Cortex of kidney (tissue), 1 donor: ENCODE measurements at places on chromosomes 3 and 15.

DNA sequence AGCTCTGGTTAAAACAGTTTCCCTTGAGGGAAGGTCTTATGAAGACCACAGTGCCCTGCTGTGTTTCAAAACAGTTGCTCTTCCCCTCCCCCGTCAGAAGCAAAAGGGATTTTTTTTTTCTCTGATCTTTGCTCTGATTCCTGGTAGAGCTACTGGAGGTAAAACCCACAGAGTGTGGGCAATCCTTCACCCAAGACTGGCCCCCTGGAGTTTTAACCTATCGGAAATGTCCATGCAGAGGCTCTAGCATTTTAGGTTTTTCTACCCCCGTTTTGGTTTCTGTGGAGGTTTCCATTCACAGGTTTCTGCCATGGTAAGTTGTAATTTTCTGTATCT lies 27.7 kb downstream of the GRM2 start:
- no peak for DNase-seq

DNA sequence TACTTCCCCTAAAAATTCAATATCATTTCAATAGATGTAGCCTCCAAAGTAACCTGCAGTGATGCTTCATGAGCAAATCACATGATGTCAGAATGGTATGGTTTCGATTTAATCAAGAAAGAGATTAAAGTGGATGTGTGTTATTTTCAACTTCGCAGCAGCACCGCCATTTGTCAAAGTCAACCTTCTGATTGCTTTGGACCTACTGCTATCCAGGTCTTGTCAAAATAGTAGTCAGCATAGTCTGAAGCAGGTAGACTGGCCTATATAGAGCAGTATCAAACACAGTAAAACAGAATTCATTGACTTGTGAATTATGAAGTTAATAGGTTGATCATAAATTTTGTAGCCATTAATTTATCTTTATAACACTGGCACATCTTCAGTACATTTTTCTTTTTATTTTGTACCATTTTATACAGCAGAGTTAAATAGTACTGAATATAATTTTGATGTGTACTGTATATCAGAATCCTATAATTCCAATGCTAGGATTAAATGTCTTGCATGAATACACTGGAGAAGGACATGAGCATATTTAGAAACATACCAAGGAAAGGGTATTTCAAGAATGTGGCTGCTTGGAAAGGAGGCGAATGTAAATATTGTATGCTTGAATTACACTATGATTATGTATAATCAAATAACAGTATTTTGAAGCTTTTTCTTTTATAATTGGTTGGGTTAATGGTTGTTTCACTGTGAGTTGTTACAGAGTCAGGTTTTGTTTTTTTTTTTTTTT lies 79.6 kb downstream of the CDIN1 start:
- no peak for DNase-seq

- DNase-seq: no peak
Observed at GRCh38 chr15:56734013-56734635, 815 bp upstream of the ZNF280D start.

DNA sequence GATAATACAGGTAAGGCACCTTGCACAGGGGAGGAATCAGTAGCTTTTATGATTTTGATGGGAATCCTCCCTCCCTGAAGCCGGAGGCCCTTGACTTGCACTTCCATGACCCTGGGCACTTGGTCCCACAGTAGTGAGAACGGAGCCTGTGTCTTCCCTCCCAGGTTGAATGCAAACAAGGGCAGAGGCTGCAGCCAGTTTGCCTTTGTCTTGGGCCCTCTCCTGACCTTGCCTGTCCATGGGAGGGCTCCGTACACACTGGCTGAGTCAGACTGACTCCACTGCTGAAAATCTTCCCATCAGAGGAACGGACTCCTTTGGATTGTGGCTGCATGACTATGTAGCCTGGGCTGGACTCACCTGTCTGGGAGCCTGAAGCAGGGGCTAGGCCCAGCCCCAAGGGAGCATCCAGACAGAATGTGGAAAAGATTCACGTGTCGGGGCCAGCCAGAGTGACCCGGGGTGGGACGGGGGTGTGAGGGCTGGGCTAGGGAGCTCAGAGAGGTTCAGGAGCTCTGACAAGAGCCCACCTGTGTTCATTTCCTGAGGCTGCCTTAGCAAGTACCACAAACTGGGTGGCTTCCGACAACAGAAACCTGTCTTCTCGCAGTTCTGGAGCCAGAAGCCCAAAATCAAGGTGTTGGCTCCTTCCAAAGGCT lies 9.5 kb downstream of the TBC1D21 start:
- no peak for DNase-seq

- DNase-seq: no peak
Observed at GRCh38 chr3:13703071-13703470, 154.1 kb downstream of the FBLN2 start.

- DNase-seq: no peak
Observed at GRCh38 chr3:25910105-25910504, 120.2 kb downstream of the OXSM start.

DNA sequence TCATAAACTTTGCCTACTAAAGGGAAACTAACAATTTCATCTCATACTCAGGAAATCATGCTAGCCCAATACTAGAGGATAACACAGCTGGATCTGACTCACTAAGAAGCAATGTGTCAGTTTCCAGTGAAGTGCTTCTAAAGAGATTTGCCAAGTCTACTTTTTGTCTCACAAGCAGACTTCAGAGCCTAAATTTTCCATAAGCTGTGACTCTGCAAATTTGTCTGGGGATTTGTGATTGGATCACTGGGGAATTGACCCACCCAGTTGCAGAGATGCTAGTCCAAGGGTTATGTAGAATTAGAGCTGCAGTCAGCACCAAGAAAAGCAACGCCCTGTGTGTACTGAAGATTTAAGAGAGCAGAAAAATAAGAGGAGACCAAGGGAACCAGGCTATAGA lies 647.1 kb downstream of the NTRK3 start:
- no peak for DNase-seq

DNA sequence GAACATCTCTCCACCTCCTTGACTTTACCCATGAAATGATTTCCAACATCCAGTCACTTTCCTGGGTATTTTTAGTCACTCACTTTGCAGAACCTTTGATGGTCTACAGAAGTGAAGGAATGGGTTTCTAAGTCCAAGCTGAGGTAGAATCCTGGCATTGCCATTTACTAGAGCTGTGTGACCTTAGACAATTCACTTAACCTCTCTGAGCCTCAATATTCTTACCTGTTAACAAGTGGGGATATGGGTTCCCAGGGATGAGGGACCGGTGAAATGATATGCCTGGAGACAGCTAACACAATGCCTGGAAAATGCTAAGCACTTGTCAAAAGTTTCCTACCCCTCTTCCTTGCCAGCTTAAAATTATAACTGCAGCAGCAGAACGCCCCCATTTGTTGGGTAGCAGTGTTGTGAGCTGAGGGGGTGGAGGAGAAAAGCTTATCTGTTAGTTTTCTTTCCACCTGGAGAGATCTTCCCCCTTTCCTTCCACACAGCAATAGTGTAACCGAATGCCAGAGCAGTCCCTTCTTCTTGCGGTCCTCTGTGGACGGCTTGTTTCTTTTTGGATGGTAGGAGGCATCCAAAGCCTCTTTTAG lies 319.2 kb upstream of the LRRFIP2 start:
- no peak for DNase-seq

DNA sequence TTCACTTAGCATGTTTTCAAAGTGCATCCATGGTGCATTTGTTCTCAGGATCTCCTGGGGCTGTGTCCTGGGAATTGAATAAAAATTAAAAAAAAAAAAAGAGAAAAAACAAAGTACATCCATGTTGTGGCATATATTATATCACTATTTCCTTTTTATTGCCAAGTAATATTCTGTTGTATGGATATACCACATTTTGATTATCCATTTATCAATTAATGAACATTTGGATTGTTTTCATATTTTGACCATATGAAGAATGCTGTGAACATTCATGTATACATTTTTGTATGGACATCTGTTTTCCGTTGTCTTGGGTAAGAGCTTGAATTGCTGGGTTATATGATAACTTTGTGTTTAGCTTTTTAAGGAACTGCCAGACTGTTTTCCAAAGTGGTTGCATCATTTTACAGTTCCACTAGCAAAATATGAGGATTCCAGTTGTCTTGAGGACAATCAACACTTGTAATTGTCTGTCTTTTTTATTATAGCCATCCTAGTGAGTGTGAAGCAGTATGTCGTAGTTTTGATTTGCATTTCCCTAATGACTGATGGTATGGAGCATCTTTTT lies 44.5 kb downstream of the CTDSPL2 start:
- no peak for DNase-seq

- no peak for DNase-seq
Observed at GRCh38 chr3:45029661-45030060, 3.6 kb downstream of the CLEC3B start.

- DNase-seq: no peak
Observed at GRCh38 chr3:187612656-187613055, 57.5 kb downstream of the SST start.

- no peak for DNase-seq
Observed at GRCh38 chr15:62093809-62094208, 27.0 kb downstream of the C2CD4A start.

DNA sequence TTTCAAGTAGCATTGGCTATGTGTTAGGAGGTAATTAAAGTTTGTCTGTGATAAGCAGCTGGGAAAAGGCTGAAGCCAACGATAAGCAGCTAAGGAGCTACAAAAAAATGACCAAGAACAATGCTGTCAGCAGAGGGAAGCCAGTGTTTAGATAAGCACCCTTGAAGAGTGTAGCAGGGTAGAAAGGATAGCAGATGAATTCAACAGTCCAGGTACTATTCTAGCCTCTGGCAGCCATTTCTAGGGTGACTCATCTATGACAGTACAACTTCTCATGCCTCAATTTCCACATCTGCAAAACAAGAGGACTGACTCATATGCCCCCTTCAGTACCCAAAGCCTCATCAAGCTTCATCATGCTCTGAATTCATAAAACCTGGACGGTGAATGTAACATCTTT lies 617.6 kb upstream of the UBE2E2 start:
- DNase-seq: no peak

GRCh38 chr3:88211096-88211890 lies 61.5 kb downstream of the C3orf38 start:
- DNase-seq: no peak

GRCh38 chr3:80542456-80542855 lies 774.7 kb upstream of the ROBO1 start:
- DNase-seq: no peak

DNA sequence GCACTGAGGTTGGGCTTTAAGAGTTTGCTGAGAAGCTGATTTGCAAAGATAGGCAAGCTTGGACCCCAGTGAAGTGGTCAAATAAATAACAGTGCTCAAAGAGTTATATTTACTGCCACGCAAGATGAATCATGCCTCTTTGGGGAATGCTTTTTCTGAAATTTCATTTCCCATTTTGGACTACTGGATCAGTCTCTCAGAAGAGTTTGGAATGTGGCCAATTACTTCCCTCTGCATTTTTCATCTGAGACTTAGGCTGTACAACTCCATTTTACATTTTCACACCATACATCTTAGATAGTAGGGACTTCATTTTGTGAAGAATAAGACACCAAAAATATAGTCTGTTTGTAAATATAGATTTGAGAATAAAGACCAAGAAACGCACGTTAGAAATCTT lies 419.7 kb downstream of the FGF12 start:
- no peak for DNase-seq

DNA sequence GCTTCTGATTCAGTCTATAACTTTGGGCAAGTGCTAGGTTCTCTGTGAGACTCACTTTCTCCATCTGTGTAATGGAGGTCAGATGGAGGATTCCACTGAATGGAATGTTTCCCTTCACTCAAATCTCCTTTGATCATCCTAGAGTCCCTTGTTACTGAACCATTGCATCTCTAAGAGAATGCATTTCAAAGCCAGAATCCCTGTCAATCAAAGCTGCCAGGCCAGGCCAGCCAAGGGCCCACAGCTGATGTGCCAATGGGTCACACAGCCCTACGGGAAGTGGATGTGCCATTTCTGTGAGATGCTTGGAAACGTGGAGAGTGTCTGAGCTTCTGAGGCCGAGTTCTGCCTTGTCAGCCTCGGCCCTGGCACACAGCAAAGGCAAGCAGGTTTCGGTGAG lies 32.4 kb downstream of the SCN5A start:
- DNase-seq: no peak

DNA sequence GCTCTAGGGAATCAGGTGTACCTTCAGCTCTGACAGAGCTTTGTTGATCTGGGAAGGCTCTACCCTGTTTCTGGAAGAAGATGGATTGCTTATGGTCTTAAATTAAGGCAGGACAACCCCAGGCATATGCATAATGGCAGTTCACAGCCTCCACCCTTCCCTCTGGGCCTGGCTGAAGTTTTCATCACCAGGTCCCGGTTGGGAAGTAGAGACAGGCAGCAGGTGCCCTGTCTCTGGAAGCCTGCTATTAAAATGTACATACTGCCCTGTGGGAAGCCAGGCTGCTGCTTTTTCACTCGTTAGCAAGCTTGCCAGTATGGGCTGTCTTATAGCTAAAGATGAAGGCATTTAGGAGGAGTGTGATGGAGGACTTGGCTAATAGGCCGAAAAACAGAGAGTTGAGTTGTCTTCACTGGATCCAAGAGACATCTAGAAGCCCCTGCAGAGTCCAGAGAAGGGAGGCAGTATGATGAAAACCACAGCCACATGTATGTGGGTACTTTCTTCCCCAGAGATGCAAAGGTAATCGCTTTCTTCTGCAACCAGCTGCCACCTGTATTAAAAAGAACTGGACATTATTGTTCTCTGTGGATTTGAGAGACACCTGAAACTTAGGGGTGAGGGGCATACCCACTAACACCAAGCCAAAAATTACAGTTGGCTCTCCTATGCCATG lies 34.4 kb downstream of the ABHD2 start:
- DNase-seq: no peak

DNA sequence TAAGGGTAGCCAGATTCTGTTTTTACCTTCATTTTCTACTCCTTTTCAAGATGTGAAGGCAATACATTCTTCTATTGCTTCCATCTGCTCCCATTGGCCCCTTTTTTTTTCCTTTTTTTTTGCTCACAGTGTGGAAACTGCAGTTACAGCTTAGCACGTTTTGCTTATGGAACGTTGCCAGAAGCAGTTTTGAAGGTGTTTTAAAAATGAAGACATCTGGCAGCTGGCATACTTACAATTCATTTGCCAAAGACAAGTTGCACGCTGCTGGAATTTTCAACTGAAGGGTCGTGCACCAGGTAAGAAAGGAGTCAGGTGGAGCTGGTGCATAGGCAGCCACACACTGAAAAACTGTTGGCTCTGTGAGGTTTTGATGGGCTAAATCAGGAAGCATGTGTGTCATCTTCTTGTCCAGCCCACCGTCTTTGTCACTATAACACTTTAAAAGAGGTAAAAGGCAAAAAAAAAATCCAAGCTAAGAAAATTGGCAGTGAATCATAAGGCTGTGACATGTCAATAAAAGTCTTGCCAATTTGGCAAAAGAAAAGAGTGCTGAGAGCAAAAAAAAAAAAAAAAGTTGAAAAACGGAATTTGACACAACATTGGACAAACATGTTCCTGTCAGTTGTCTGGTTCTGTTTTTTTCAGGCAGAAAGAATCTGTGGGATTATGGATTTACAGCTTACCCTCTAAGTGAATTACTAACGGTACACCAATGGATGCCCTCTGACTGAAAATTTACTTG lies 225.4 kb upstream of the SOX2 start:
- no peak for DNase-seq

- no peak for DNase-seq
Observed at GRCh38 chr3:74415731-74416130, 198.7 kb downstream of the CNTN3 start.

GRCh38 chr3:194471863-194472262 lies 14.9 kb downstream of the ATP13A3 start:
- no peak for DNase-seq
